ENCODE measurements at places on chromosomes 5 and 9. TPM values are rescaled to one million over a fixed set of nuclear protein-coding genes. Genes with fewer than 3 reads are reported as not detected.

- no peak for DNase-seq
These were observed 96.5 kb downstream of the DAPK1 start for GRCh38 chr9:87594194-87594593.

DNA sequence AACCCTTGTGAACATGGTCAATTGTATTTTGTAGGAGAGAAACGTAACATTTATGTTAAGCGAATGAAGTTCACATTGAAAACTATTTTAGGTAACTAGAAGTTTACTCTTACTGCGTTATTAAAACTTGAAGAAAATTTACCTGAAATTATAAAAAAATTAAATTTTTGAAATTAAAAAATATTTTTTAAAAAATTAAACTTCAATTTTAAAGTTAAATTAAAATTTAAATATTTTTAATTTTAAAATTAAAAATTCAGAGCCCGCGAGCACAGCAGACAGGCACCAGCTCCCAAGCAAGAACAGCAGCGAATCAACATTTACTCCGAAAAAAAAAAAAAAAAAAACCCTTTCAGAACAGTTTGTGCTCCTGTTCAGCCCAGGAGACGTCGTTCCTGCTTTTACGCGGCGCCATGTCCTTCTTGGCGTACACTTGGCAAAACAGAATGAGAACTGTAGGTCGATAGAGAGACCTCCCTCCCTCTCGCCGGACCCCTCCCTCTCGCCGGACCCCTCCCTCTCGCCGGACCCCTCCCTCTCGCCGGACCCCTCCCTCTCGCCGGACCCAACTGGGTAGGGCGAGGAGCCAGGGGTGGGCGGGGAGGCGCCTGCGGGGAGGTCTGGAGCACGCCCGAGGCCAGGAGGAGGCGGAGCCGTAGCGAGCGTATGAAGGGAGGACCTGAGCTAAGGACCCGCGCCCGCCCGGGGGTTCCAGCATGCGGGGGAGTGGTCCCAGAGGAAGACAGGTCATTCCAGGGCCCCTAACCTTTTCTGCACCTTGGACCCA, 235.8 kb downstream of the ROR2 start:
- DNase-seq, result no peak

GRCh38 chr9:31492229-31492628, 892.2 kb upstream of the ACO1 start:
- no peak for DNase-seq

DNA sequence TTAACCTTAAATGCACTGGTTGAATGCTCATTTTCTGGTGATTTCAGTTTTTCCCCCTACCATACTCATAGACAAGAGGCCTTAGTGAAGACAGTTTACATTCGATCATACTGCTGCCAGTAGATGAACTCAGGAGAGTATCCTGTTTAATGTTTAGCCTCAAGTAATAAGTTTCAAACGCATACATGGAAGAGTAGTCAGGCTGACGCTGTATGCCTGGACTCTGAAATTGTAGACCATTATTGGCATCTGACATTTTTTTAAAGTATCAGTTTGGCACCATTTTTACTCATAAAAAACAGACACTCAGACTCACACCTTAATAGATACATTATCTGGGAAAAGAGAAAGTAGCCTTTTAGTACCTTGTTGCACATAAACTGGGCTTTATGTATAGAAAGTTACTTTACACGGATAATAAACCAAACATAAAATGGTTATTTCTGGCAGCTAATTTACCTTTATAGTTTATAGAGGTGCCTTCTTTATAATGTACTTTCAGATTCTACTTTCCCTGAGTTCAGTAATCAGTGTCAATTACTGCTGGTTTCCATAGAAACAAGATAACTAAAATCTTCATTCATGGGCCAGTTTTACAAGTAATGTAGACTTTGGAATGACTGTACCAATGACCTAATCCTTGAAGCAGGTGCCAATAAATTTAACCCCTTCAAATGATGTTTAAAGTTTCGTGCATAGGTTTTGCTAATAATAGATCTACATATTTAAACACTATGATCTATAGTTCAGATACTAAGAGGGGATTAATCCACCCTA, 183.8 kb upstream of the ITGA1 start:
- no peak for DNase-seq

- no peak for DNase-seq
These were observed 2.5 kb downstream of the KIAA1958 start for GRCh38 chr9:112489039-112489546.

DNA sequence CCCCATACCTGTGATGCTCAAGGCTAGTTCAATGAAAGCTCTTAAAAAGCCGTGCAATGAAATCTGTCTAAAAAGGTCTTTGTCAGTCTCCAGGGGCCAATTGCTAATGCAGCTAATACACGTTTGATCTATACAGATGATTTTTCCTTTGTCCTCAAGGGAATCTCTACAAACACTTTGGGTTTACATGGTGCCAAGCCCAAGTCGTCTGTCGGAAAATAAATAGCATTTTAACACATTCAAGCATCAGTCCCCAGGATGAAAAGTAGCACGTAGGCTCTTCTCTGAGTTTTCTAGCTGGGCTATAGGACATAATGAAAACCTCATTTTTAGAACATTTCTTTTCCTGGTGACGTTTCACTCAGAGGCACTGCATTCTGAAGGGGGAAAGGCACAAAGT, 477.4 kb upstream of the WWC1 start:
- no peak for DNase-seq

DNA sequence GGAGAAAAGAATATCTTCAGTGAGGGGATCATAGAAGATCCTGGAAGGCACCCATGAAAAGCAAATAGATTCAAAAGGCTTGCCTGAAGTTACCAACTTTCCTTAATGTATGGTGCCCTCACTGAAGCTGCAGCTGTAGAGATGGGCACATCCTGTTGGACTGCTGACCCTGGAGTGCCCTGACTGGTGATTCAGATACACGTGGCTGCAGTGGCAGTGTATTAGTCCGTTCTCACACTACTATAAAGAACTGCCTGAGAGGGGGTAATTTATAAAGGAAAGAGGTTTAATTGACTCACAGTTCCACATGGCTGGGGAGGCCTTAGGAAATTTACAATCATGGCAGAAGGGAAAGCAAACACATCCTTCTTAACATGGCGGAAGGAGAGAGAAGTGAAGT, 80.3 kb downstream of the OSMR start:
- DNase-seq, result no peak

GRCh38 chr5:96256795-96257470, 176.1 kb downstream of the PCSK1 start:
- no peak for DNase-seq

DNA sequence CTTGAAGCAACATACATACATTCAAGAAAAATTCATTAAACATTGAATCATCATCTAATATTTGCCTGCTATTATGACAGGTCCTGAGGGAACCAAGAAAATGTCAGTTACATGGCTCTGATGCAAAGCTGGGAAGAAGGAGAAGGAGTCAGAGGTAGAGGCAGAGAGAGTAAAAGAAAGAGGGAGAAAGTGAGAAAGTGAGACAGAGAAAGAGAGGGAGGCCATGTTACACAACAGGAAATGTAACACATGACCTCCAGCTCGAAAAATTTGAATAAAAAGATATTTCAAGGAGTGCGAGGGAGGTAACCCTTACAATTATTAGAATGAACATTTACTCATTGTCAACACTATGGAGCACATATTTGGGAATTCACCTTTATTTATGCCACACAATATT, 189.7 kb downstream of the PDE4D start:
- DNase-seq, result no peak

GRCh38 chr5:168660691-168661090, 81.5 kb upstream of the PANK3 start:
- DNase-seq, result no peak

- no peak for DNase-seq
These were observed 205.2 kb downstream of the CAAP1 start for GRCh38 chr9:26687421-26687820.

- DNase-seq, result no peak
These were observed 12.0 kb upstream of the SLC31A2 start for GRCh38 chr9:113138760-113139159.

- no peak for DNase-seq
These were observed 84.8 kb upstream of the MIER3 start for GRCh38 chr5:57036761-57037160.

DNA sequence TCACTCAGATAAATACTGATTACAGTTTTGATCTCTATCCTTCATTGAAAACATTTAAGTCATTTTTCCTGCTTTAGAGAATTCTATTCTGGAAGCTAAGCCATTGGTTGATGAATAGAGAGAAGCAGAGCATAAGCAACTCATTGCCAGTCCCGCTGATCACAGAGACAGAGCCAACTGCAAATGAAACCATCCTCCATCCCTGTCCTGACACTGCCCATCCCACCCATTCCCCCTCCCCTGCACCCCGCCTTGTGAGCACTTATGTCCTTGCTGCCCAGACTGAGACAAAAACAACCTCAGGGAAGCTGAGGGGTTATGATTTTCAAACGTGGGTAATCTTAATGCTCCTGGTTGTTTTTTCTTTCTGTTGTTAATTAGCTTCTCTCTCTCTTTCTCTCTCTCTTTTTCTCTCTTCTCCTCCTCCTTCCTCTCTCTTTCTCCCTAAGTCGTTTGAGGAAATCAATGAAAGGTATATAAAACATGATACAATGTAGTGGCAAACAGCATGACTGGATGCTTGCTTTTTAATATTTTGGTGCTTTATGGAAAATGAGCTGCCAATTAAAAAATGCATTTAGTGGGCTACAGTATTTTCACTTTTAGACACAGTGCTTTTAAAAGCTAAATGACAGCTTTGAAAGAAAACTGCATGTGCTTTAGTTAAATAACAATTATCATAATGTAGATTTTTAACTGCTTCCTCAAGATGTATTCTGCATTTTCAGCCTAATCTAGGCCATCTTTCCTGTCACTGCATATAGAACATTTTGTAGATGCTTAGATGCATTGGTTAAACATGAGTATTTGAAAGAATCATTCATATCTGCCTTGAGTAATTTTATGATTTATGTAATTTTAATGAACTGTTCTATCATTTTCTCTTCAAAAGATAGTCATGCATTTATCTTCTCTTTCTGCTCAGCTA, 57.3 kb downstream of the CMYA5 start:
- no peak for DNase-seq

- no peak for DNase-seq
These were observed 32.0 kb upstream of the HAPLN1 start for GRCh38 chr5:83752700-83753099.

GRCh38 chr5:56632199-56632598, 183.2 kb upstream of the MAP3K1 start:
- DNase-seq, result no peak

- no peak for DNase-seq
These were observed 60.5 kb upstream of the ANKRD33B start for GRCh38 chr5:10503321-10503720.

DNA sequence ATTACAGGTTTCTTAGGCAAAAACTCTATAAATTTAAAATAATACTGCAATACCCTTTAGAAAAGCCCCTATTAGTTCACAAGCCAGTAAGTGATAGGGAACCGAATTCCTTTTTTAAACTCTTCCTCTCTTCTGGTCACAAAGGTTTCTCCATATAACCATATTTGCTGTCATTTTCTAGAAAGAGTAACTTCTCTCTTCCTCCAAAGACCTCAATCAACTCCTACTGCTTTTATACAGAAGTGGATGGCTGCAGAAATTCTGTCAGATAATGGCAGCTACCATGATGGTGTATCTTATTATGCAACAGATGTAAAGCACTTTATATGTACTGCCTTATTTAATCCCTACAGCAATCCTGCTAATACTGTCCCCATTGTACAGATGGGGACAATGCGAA, 6.2 kb downstream of the TUT7 start:
- no peak for DNase-seq

DNA sequence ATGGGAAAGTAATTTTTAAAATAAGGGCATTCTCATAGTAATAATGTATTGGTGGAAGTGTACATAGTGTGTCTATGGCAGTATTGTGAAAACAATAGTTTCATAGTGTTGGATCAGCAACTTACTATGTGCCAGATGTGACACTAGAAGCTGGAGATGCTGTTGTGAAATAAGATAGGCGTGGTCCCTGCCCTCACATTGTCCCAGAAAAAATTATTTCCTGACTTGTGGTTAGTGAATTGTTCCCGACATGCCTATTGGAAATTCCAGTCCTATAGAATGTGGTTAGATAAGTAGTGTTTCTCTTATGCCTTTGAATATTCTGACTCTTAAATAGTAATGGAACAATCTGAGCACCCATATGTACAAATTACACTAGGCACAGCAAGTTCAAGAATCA, 55.3 kb upstream of the MTAP start:
- no peak for DNase-seq

GRCh38 chr5:26700759-26701384, 337.5 kb downstream of the CDH9 start:
- DNase-seq, result no peak

DNA sequence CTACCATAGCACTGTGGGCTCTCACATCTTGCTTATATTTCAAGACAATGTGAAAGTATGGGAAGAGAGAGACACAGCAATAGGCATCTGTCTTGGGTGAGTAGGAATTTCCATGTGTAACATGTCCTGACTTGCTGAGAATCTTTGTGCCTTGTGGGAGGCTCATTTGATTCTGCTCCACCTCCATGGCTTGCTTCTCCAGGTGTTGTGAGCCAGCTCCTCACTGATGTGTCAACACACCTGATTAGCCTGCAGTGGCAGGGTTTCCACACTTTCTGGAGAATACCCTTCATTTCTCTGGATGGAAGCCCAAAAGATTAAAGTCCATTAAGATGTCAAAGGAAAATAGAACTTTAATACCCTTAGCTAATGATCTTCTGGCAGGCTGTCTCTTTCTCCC, 613.6 kb downstream of the ZNF608 start:
- no peak for DNase-seq

GRCh38 chr9:6771722-6772121, 13.9 kb downstream of the KDM4C start:
- no peak for DNase-seq

- DNase-seq, result no peak
These were observed 48.0 kb downstream of the RAB14 start for GRCh38 chr9:121153642-121154041.

GRCh38 chr9:14372437-14373335, 58.7 kb upstream of the NFIB start:
- DNase-seq, result peak; percentile 92

- DNase-seq, result no peak
These were observed 148.5 kb upstream of the OTULINL start for GRCh38 chr5:14432931-14433589.

DNA sequence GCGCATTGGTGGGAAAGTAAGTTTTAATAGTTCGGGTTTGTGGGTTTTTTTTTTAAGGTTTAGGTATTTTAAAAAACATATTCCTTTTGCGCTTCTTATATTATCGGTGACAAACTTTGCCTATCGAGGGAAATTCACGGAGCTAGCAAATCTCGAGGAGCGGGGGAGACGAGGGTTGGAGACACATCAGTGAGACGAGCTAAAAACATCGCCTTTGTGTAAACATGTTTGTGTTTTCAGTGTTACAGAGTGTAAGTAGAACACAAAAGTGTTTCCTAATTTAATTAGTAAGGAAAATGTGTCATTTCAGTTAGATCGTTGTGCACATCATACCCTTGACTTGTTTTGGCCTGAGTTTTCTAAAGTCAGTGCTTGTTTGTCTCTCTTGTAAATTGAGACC, 945 bp downstream of the BTF3 start:
- DNase-seq, result no peak

The PDLIM4 gene
- total RNA-seq, result 118 TPM

The IL9 gene
- total RNA-seq, result not detected

The ANKRD33B gene
- total RNA-seq, result 6.1 TPM

The BTNL3 gene
- total RNA-seq, result not detected

The FOCAD gene
- 36.1 TPM for total RNA-seq

The FREM1 gene
- 0.06 TPM for total RNA-seq

The ITGA1 gene
- total RNA-seq, result 61.0 TPM

The PCDHA7 gene
- total RNA-seq, result 0.05 TPM

The ACTBL2 gene
- total RNA-seq, result 2.8 TPM

The F2RL1 gene
- 81.4 TPM for total RNA-seq

The CAMK2A gene
- total RNA-seq, result not detected

The CD274 gene
- total RNA-seq, result 15.5 TPM

The PHYHD1 gene
- total RNA-seq, result 0.23 TPM

The NMUR2 gene
- 0.87 TPM for total RNA-seq

The IFNA21 gene
- total RNA-seq, result not detected

The SH2D3C gene
- 94.0 TPM for total RNA-seq

All from glomerular endothelial cell (primary cell).